Activated naive CD4-positive, alpha-beta T cell treated with anti-CD3 and anti-CD28 coated beads for 36 hours (primary cell): ENCODE measurements at places on chromosomes 3 and 15. TPM values are rescaled to one million over a fixed set of nuclear protein-coding genes. Genes with fewer than 3 reads are reported as not detected.

DNA sequence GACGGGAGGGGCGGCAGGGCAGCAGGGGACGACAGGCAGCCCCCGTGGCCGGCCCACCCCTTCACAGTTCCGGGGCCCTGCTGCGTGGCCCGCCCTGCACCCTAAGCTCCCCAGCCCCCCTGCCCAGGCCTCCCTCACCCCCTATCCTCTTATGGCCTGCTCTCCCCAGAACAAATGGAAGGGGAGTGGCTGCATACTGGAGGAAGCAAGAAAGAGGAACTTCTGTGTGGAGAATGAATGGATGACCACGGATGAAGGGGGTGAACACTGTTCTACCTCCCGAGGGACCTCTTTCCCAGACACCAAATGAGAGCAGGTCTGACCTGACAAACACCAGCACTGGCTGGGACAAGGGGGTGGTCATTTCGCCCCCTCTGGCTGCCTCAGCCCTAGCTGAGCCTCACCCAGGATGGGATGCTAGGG lies 25.0 kb downstream of the SEC61A1 start:
- peaks cover 20% of the 10 kb centered on the region for H3K4me1 ChIP-seq
- H3K36me3 ChIP-seq: peaks cover 39% of the 10 kb centered on the region
- no peak for DNase-seq
- no peak overlapping the region for H3K27ac ChIP-seq

DNA sequence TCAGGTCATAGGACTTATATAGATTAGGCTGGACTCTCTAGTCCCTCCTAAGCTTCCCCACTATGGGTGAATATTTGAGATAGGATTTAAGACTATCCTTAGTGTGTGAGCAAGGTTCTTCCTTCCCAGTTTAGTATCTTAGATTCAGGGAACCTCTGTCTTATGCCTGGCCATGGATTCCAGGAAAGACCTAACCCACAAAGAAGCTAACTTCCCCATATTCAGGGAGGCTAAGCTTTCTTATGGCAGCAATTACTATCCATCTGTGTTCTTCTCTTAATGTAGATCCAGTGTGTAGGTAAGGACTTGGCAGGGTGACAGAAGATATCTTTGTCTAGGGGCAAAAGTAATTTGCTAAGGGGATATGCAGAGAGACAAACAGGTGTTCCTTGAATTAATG lies 25.5 kb upstream of the PIK3R4 start:
- no peaks in the 10 kb centered on the region for H3K36me3 ChIP-seq
- H3K27ac ChIP-seq: no peak overlapping the region
- H3K4me1 ChIP-seq: no peaks in the 10 kb centered on the region
- no peak overlapping the region for H3K4me3 ChIP-seq

DNA sequence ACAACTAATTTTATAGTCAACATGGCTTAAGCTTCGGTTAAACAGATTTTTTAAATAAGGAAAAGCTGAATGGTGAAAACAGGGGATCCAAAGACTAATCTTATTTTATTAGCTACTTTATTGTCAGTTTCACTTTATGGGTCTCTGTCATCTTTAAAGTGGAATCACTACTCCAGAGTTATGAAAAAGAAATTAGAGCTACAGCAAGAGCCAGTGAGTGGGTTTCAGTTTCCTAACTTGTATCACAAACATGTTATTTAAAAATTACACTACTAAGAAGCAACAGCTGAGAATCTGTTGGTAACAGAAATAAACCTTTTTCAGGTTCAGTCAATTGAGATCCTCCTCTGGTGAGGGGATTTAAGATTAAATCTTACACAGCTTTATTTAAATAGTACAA lies 10.0 kb downstream of the PHC3 start:
- no peak for DNase-seq
- peaks cover 54% of the 10 kb centered on the region for H3K36me3 ChIP-seq
- peak overlapping the region; percentile 46 for H3K27ac ChIP-seq
- peak overlapping the region; percentile 21 for H3K4me3 ChIP-seq

DNA sequence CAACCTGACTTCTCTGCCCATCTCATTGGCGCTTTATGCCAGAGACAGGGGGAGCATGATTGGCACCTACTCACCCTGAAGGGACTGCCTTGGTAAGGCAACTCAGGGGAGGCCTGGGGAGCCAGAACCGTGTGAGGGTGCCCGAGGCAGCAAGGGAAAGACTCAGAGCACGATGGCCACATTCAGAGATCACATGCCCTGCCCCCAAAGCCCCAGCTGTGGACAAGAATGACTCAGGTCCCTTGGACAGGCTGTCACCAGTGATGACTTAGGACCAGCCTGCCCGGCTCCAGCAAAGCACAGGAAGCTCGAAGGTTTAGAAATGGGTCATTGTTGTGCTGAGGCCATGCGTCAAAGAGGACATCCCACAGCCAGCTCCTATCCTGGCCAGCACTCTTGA lies 49.1 kb upstream of the LIMD1 start:
- DNase-seq: no peak
- H3K4me1 ChIP-seq: no peaks in the 10 kb centered on the region
- no peak overlapping the region for H3K27ac ChIP-seq
- H3K27me3 ChIP-seq: no peaks in the 10 kb centered on the region
- H3K36me3 ChIP-seq: peaks cover 2% of the 10 kb centered on the region
- H3K4me3 ChIP-seq: no peak overlapping the region

DNA sequence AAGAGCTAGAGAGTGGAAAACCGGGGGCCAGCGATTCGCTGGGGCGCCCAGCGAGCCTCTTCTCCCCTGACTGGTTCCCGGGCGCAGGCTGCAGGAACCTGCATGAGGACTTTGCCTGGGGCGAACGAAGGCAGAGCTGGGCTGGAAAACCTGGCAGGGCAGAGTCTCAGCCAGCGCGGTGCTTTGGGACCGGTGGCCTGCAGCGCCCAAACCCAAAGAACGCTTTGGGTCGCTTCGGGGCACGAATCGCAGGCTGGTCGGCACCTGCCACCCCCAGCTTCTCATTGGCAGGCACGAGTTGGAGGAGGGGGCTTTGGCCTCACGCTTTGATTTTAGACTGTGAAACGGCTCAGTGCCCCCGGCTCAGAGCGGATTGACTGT lies 3.0 kb downstream of the ONECUT1 start:
- H3K36me3 ChIP-seq: no peaks in the 10 kb centered on the region
- peaks cover 26% of the 10 kb centered on the region for H3K4me1 ChIP-seq
- no peak for DNase-seq
- H3K4me3 ChIP-seq: no peak overlapping the region

- H3K27ac ChIP-seq: no peak overlapping the region
- DNase-seq: no peak
- peaks cover 3% of the 10 kb centered on the region for H3K4me1 ChIP-seq
- H3K27me3 ChIP-seq: no peaks in the 10 kb centered on the region
Measured at GRCh38 chr3:60268123-60268522, 983.1 kb downstream of the FHIT start.

DNA sequence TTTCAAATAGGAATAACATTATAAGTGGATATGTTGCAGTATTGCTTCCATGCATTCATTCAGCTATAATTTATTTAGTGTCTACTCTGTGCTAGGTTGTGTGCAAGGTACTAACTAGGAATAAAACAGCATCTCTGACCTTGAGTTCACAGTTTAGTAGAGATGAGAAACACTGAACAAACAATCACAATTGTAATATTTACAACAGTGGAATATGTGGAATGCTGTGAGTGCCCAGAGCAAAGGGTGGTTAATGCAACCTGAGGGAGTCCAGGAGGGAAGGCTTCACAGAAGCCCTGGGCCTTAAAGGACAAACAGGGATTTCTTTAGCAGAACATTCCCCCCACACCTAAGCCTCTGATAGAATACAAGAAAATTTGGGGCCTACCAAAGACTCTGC lies 13.3 kb downstream of the SFMBT1 start:
- H3K4me1 ChIP-seq: peaks cover 50% of the 10 kb centered on the region
- H3K4me3 ChIP-seq: no peak overlapping the region
- no peaks in the 10 kb centered on the region for H3K27me3 ChIP-seq
- H3K27ac ChIP-seq: no peak overlapping the region
- no peaks in the 10 kb centered on the region for H3K36me3 ChIP-seq
- DNase-seq: no peak

GRCh38 chr15:69128667-69129311 lies 31.6 kb upstream of the GLCE start:
- no peak for DNase-seq
- no peaks in the 10 kb centered on the region for H3K4me1 ChIP-seq
- H3K36me3 ChIP-seq: no peaks in the 10 kb centered on the region
- no peak overlapping the region for H3K4me3 ChIP-seq

GRCh38 chr15:20358779-20359414 lies 182.7 kb downstream of the GOLGA6L6 start:
- no peak overlapping the region for H3K27ac ChIP-seq
- DNase-seq: no peak
- no peak overlapping the region for H3K4me3 ChIP-seq

- H3K4me3 ChIP-seq: no peak overlapping the region
- no peaks in the 10 kb centered on the region for H3K4me1 ChIP-seq
- DNase-seq: no peak
- H3K27ac ChIP-seq: no peak overlapping the region
Measured at GRCh38 chr15:70339571-70340493, 242.1 kb upstream of the TLE3 start.

DNA sequence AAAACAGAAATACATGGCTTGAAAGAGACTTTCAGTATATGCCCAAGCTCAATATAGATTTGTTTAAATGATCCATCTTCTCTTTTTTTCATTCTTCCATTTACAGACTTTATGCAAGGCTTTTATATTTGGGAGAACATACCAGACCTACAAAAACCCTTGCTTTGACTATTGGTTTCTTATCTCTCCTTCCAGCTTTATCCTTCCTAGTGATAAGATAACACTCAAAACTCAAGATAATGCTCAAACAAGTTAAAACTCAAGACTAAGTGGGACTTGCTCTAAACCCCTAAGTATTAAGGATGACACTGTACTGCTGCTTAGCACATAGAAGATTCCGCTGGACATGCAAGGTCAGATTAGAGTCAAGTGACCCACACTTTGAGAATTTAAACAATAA lies 8.0 kb downstream of the TUSC7 start:
- no peaks in the 10 kb centered on the region for H3K36me3 ChIP-seq
- H3K27ac ChIP-seq: no peak overlapping the region
- no peaks in the 10 kb centered on the region for H3K4me1 ChIP-seq
- DNase-seq: no peak
- H3K27me3 ChIP-seq: no peaks in the 10 kb centered on the region

DNA sequence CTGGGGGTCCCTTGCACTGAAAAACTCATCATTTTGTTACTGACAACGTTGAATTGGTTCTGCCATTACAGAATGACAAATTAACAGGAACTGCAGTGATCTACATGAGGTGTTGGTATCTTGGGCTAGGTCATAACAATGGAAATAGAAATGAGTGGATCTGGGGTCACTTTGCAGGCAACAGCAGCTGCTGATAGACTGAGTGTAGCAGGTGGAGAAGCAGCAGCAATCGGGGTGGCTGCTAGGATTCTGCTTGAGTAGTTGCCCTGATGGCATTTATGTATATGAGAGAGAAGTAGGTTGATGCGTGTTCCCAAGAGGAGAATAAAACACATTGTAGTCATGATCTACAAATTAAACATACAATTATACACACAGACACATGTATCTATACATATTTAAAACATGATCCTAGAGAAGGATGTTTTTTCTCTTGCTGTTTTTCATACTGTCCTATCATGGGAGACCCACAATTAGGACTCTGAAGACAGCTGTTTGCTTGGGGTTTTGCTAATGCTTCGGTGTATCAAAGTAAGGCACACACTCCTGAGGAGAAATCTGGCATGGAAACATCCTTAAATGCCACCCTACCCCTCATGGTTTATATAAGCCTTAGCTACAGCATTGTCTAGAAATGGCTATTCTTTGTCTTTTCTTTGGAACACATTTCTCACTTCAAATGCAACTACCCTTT lies 15.8 kb upstream of the THBS1 start:
- no peaks in the 10 kb centered on the region for H3K36me3 ChIP-seq
- H3K27me3 ChIP-seq: no peaks in the 10 kb centered on the region
- H3K27ac ChIP-seq: no peak overlapping the region
- no peaks in the 10 kb centered on the region for H3K4me1 ChIP-seq
- no peak overlapping the region for H3K4me3 ChIP-seq

GRCh38 chr3:34570916-34571705 lies 772.7 kb downstream of the PDCD6IP start:
- no peaks in the 10 kb centered on the region for H3K4me1 ChIP-seq
- no peaks in the 10 kb centered on the region for H3K27me3 ChIP-seq
- no peak overlapping the region for H3K27ac ChIP-seq
- H3K36me3 ChIP-seq: no peaks in the 10 kb centered on the region
- no peak for DNase-seq

DNA sequence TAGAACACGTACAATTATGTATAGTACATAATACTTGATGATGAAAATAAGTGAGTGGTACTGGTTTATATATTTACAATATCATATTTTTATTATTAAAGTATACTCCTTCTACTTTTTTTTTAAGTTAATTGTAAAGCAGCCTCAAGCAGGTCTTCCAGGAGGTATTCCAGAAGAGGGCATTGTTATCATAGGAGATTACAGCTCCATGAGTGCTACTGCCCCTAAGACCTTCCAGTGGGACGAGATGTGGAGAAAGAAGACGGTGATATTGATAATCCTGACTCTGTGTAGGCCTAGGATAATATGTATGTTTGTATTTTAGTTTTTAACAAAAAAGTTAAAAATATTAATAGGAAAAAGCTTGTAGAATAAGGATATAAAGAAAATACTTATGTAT lies 40.3 kb upstream of the SCN5A start:
- H3K27ac ChIP-seq: no peak overlapping the region
- H3K4me3 ChIP-seq: no peak overlapping the region
- H3K36me3 ChIP-seq: no peaks in the 10 kb centered on the region
- no peak for DNase-seq
- H3K4me1 ChIP-seq: no peaks in the 10 kb centered on the region

- no peak for DNase-seq
- H3K4me3 ChIP-seq: no peak overlapping the region
- H3K36me3 ChIP-seq: peaks cover 1% of the 10 kb centered on the region
- H3K27ac ChIP-seq: no peak overlapping the region
Measured at GRCh38 chr3:105959851-105960250, 91.0 kb upstream of the CBLB start.

DNA sequence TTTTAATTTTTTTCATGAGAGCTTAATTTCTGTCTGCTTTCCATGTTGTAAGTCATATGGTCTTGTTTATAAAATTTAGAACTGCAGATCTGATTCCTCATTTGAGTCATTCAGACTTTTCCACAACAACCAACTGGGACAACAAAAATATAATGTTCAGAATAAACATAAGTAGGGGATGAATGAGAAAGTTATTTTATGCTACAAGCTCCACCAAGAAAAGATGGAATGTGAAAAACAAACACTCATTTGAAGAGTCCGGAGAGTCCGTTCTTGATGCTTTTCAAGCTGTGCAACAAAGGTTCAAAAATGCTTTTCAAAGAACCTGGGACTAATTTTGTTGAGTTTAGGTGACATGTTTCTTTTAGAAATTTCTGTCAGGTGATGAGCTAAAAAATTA lies 9.2 kb downstream of the FRMD4B start:
- no peaks in the 10 kb centered on the region for H3K36me3 ChIP-seq
- H3K4me1 ChIP-seq: no peaks in the 10 kb centered on the region
- DNase-seq: no peak
- H3K27me3 ChIP-seq: peaks cover 4% of the 10 kb centered on the region
- no peak overlapping the region for H3K4me3 ChIP-seq

GRCh38 chr15:87744815-87745214 lies 511.7 kb downstream of the NTRK3 start:
- no peaks in the 10 kb centered on the region for H3K4me1 ChIP-seq
- no peaks in the 10 kb centered on the region for H3K27me3 ChIP-seq
- no peaks in the 10 kb centered on the region for H3K36me3 ChIP-seq

The ITIH1 gene
- total RNA-seq: not detected

The SLC6A1 gene
- total RNA-seq: not detected

The HTR3E gene
- total RNA-seq: not detected

The BFSP2 gene
- total RNA-seq: not detected

The PCYT1A gene
- total RNA-seq: 27.4 TPM
